Bronchial epithelial cell (primary cell): ENCODE measurements at places on chromosomes 4 and X. TPM values are rescaled to one million over a fixed set of nuclear protein-coding genes. Genes with fewer than 3 reads are reported as not detected.

- DNase-seq, result no peak
Observed at GRCh38 chrX:10971176-10971575, 140.0 kb upstream of the HCCS start.

GRCh38 chr4:40164459-40164858 lies 32.4 kb upstream of the RHOH start:
- DNase-seq, result no peak

GRCh38 chr4:54837576-54838140 lies 179.9 kb downstream of the KIT start:
- no peak for DNase-seq

DNA sequence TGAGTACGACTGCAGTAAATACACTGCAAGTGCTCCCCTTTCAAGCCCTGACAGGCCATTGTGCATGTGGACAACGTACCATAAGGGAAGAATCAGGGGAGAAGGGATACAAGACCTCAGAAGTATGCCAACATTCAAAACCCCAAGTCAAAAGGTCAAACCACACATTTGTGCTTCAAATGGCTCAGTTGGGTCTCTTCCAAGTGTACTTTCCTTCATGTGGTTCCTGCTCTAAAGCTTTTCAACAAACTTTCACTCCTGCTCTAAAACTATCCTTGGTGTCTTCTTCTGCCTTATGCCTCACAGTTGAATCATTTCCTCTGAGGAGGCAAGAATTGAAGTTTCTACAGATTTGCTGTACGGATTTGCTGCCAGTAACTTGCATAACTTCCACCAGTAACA lies 305.7 kb upstream of the SLIT2 start:
- DNase-seq, result peak; percentile 99

- peak; percentile 53 for DNase-seq
Observed at GRCh38 chrX:39736216-39737211, 361.2 kb downstream of the BCOR start.

DMP1 gene
- total RNA-seq, result not detected in 2 replicates

CLIC2 gene
- total RNA-seq, result under 0.01 and 0.13 TPM in 2 replicates

PSAPL1 gene
- total RNA-seq, result 0.26 TPM in 1 of 2 replicates, not detected in the other
